Stimulated activated CD4-positive, alpha-beta T cell treated with anti-CD3 and anti-CD28 coated beads, Interleukin-15, amount 100 ng/mL, for 48 hours (primary cell): ENCODE measurements at places on chromosomes 11 and 22.
A peak's percentile ranks its signal among the peaks of the same experiment; 100 is the strongest.

- DNase-seq: no peak
Measured at GRCh38 chr22:26658161-26658560, 773 bp downstream of the MIAT start.

DNA sequence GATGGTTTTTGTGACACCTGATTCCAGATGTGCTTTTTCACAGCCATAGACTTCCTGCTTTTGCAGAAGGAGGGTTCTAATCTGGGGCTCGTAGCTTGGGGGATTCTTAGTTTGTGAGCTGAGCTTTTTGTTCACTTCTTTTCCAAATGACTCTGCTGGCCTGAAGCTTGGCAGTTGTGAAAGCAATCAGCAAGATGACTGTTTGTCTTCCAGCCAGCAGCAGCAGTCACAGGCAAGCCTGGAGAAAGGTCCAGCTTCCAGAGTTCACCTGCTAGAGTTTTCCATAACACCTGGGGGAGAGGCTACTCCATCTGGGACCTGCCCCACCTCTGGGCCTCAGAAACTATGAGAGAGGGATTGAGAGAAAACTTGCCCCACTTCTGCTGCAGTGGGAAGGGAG, 4.1 kb downstream of the MARK2 start:
- DNase-seq: no peak

DNA sequence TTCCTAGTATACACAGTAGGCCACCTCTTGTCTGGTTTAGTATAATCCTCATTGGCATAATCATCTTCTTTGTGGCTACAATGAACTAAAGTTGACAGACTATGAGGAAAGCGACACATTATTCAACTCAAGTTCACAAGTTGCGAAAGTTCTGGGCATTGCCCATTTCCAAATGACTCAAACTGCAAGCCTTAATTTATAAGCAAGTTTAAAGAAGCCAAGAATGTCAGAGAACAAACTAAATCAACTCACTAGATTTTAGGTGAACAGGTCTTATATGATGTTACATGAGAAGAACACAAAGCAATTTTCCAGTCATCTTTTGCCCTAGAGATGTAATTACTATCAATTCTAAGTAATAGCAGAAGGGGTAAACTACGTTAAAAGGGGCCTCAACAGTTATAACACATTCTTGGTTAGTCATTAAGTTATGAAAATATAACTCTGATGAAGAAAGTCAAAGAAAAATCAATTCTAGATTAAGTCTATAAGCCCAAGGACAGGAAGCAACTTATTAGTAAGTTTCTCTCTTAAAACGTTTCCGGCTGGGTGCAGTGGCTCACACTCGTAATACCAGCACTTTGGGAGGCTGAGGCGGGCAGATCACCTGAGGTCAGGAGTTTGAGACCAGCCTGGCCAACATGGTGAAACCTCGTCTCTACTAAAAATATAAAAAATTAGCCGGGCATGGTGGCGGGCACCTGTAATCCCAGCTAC, 21.5 kb downstream of the PICALM start:
- peak; percentile 27 for DNase-seq

GRCh38 chr11:64090806-64091516, 55.2 kb downstream of the FLRT1 start:
- no peak for DNase-seq

DNA sequence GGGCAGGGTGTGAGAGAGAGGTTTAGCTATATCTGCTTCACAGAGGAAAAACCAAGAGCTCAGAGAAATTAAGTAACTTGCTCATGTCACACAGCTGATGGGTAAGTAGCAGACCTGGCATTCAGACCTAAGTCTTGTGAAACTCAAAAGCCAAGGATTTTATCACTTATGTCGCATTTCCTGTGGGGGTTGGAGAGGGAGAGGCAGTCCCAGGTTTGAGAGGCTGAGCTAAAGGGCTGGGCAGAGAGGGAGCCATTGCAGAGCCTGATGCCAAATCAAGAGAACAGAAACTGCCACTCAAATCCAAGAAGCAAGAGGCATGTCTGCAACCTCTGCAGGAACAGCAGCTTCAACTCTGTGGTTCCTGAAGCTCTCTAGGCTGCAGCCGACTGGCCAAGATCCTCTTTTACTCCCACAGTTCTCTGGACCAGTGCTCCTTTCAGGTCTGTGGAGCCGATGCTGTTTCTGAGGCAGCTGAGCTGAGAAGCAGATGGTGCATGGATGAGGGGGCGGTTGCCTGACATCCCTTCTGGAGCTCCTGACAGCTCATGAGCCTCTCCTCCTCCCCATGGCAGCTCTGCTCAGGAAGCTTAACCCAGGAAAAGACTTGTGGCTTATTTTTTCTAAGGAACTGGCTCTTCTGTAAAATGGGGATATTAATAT, 47.6 kb upstream of the NAV2 start:
- no peak for DNase-seq

DNA sequence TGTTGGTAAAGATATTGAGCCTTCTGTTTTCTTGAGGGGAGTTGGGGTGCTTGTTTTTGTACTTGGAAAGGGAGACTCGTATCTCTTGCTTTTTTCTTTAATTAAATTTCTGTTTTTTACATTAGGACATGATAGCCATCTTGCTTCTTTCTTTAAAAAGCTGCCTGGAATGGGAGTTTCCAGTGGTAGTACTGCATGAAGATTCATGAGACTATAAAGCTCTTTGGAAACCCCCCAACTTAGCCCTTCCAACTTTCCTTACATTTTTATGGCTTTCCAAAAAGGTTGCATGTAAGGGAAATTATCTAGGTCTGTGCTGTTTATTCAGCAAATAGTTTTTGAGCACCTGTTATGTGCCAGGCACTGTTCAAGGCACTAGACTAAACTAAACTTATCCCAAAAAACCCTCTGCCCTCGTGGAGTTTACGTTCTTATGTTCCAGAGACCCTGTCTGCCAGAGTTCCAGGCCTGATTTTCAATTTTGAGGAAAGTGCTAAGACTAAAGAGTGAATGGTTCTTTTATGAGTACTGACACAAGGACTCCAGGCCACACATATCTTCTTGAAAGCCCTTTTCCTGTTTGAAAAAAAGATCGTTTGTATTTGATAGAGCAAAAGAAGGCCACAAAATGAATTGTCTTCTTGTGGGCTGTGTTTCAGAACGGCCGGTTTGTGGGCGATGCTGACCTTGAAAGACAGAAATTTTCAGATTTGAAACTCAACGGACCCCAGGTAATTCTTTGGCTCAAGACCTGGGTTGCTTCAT, 31.9 kb downstream of the CTNND1 start:
- DNase-seq: no peak

- no peak for DNase-seq
Measured at GRCh38 chr11:117790279-117790678, 6.7 kb downstream of the DSCAML1 start.

GRCh38 chr11:110527146-110527545, 97.4 kb downstream of the FDX1 start:
- no peak for DNase-seq

DNA sequence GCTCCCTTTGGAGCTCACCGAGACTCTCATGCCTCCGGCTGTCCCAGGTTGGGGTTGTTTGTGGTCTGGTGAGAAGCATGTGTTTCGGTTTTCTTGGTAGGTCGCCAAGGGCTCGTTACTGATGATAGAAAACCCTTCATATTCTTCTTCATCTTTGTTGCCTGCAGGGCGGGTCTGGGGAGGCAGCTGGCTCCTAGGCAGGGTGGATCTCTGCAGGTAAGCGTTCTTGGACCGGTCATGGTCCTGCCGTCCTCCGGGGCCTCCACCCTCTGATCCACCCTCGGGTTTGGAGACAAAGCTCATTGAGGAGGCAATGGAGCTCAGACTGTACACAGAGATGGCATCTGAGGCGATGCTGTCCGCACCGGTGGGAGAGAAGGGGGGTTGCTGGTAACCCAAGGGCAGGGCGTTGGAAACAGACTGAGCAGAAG, 64.3 kb upstream of the PITPNB start:
- no peak for DNase-seq

DNA sequence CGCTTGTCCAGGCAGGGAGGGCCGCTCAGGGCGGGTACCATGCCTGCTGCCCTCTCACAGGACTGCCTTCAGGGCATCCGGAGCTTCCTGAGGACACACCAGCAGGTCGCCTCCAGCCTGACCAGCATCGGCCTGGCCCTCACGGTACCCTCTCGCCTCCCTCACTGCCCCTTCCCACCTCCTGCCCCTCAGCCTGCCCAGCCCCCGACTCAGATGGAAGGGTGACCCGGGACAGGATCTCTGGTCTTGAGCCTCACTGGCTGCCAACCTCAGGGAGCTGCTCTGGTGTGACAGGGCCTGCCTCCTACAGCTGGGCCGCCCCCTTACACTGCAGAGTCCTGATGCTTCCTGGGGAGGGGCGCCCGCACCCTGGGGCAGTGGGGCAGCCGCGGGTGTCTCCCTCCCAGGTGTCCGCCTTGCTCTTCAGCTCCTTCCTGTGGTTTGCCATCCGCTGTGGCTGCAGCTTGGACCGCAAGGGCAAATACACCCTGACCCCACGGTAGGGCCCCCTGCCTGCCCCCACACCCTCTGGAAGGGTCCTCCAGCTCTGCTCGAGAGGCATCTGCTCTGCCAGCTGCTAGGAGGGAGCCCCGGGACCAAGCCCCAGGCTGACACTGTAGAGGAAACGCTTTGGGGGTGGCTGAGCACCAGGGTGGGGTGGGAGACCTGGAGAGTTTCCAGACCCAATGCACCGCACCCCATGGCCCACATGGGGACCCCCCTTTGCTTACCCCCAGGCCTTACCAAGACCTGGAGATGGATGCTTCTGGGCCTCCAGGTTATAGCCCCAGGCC, 14.6 kb downstream of the TSPAN32 start:
- DNase-seq: no peak

DNA sequence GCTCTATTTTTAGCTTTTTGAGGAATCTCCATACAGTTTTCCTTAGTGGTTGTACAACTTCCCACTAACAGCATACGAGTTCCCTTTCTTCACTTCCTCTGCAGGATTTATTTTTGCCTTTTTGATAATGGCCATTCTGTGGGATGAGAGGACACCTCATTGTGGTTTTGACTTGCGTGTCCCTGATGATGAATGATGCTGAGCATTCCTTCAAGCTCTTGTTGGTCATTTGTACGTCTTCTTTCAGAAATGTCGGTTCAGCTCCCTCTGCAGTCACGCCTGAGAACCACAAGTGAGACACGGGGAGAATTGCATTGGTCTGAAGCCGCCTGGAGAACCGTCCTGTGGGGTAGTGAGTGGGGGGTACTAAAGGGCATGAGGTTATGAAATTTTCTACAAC, 2.0 kb upstream of the KRTAP5-10 start:
- peak; percentile 12 for DNase-seq

DNA sequence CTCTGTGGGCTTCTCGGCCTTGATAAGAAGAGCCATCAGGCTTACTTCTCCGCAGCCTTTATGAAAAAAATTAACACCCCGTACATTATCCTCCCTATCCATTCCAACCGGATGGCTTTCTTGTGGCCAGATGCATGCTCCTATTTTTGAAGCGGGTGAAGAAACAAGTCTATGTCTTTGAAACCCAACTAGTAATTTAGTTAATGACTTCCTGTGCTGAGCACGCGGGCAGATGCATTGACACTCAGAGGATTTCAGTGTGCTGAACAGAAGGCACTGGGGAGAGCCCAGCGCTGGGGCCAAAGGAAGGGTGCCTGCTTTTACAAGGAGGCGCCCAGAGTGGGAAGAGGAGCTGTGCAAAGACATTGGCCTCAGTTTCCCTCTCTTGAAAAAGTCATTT, 53.3 kb downstream of the ARHGAP8 start:
- DNase-seq: no peak

DNA sequence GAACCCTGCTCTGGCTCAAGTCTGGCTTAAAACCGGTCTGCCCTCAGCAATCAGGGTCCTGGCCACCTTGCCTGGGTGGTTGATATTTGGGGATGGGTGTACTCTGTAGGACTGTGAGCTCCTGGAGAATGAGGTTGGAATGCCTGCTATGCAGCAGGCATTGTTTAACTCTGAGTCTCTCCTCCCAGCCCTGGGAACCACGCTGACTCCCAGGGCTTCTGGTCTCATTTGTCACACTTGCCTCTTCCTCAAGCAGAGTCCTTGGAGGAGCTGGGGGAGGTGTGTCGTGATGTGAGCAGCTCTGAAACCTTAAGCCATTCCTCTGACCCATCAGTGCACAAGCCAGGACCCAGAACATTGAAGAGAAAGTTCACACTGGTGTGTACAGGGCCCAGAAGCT, 340.1 kb downstream of the MN1 start:
- DNase-seq: no peak

- no peak for DNase-seq
Measured at GRCh38 chr22:40046126-40046525, 51.4 kb downstream of the FAM83F start.

DNA sequence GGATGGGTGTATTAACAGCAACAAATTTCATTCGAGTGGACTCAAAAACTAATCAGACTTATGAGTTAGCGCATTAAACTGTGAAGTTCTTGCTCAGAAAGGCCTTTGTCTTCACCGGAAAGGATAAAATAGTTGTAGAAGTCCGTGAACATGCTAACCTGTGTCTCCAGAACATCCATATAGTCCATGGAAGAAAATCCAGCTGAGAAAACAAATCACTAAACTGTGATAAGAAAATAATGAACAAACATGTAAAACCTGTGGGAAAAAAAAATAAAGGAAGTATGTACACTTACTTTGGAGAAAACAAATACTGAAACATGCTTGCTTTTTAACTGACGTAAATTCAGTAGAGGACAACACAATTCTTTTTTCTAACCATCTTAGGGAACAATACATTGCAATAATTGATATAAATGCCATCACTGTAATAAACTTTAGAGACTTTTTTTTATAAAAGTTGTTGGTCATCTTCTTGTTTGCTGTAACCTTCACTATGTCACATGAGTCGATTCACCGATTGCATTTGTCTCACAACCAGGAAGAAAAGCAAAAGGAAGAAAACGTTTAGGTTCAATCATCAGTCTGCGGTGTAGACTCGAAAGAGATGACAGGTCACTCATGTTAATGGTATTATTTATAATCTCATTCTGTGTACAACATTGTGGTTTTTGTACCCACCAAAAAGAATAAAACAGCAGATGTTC, 41.9 kb downstream of the MSANTD4 start:
- DNase-seq: no peak

- DNase-seq: no peak
Measured at GRCh38 chr11:15985127-15985859, 371.1 kb downstream of the SOX6 start.

GRCh38 chr11:133908827-133909226, 47.9 kb downstream of the IGSF9B start:
- DNase-seq: no peak

DNA sequence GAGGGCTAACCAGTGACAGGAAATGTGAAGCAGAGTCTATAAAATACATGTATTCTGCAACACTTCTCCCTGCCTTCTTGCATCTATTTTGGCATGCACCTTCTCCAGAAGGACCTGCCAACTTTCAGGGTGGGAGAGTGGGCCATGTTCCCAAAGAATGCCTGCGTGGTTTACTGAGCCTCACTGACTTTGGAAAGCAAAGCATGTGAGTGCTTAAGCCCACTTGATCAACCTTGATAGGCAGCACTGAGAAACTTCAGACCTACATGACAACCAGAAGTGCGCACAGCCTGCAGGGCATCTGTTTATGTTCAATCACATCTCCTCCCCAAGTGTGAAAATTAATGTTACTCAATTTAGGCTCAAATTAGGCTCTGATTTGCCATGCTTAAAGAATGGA, 69.2 kb downstream of the AMOTL1 start:
- no peak for DNase-seq

GRCh38 chr11:126059238-126059781, 3.4 kb downstream of the CDON start:
- no peak for DNase-seq
